ENCODE measurements at places on chromosomes 12 and 14. TPM values are rescaled to one million over a fixed set of nuclear protein-coding genes. Genes with fewer than 3 reads are reported as not detected.

The SDR9C7 gene
- total RNA-seq: not detected

The KLHDC1 gene
- 3.8 TPM for total RNA-seq

The MYH6 gene
- total RNA-seq: not detected

The RPGRIP1 gene
- not detected for total RNA-seq

The SPTB gene
- under 0.01 TPM for total RNA-seq

The TAS2R13 gene
- total RNA-seq: 0.92 TPM

The TTC9 gene
- 5.3 TPM for total RNA-seq

The SNAPC1 gene
- total RNA-seq: 11.2 TPM

The INSM2 gene
- total RNA-seq: not detected

The CLEC4E gene
- total RNA-seq: not detected

The GALC gene
- 36.7 TPM for total RNA-seq

The BIN2 gene
- not detected for total RNA-seq

The SLC38A4 gene
- 0.26 TPM for total RNA-seq

The SETD1B gene
- total RNA-seq: 2.4 TPM

The ABCD4 gene
- total RNA-seq: 20.0 TPM

The FBLN5 gene
- total RNA-seq: 31.1 TPM

The LRCOL1 gene
- not detected for total RNA-seq

The SLC22A17 gene
- 12.1 TPM for total RNA-seq

The KCNK13 gene
- 0.13 TPM for total RNA-seq

The PRIMA1 gene
- not detected for total RNA-seq

The SMIM41 gene
- 0.13 TPM for total RNA-seq

The VRK1 gene
- total RNA-seq: 28.1 TPM

The LMO3 gene
- total RNA-seq: 0.99 TPM

The HNRNPC gene
- 591 TPM for total RNA-seq

The TMEM117 gene
- total RNA-seq: 6.7 TPM

The CHGA gene
- total RNA-seq: not detected

The C14orf39 gene
- not detected for total RNA-seq

The ITGA7 gene
- total RNA-seq: 51.5 TPM

The PNN gene
- 17.2 TPM for total RNA-seq

The OAS2 gene
- total RNA-seq: 12.3 TPM

The A2ML1 gene
- total RNA-seq: not detected

The DLGAP5 gene
- total RNA-seq: 24.3 TPM

The PTCSC3 gene
- total RNA-seq: not detected

The SLC35E3 gene
- total RNA-seq: 9.8 TPM

The TIGAR gene
- total RNA-seq: 5.8 TPM

The WSCD2 gene
- total RNA-seq: under 0.01 TPM

The OR6C6 gene
- total RNA-seq: not detected

The CSRP2 gene
- total RNA-seq: 3.0 TPM

All from aortic smooth muscle cell (primary cell).